ENCODE measurements at places on chromosomes 13 and 19.

DNA sequence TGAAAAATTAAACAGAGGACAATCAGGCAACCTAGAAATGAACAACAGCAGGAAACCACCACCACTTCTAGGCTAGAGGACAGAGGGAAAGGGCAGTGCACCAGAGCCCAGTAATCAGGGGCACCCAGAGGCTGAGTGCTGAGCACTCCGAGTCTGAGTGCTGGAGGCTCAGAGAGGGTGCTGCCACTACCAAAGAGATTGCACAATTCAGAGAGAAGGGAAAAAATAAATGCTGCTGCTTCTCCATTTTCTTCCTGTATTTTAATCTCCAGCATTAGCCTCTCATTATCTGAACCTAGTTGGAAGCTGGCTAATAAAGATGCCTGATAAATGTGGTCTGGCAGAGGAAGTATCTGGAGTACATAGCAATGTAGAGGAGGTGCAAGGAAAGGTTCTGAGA is 11.8 kb upstream of the ZNF175 start:
- no peaks in the 10 kb centered on the region for H3K4me1 ChIP-seq
- H3K27me3 ChIP-seq: no peaks in the 10 kb centered on the region
- DNase-seq: no peak
- no peaks in the 10 kb centered on the region for H3K36me3 ChIP-seq
- H3K4me3 ChIP-seq: no peak overlapping the region

- H3K27ac ChIP-seq: no peak overlapping the region
- H3K36me3 ChIP-seq: no peaks in the 10 kb centered on the region
These were observed 59.4 kb downstream of the TSC22D1 start for GRCh38 chr13:44516771-44517170.

GRCh38 chr19:18842166-18842565 is 10.4 kb downstream of the UPF1 start:
- H3K27ac ChIP-seq: no peak overlapping the region
- no peaks in the 10 kb centered on the region for H3K27me3 ChIP-seq
- no peak for DNase-seq
- H3K36me3 ChIP-seq: peaks cover 16% of the 10 kb centered on the region
- H3K4me1 ChIP-seq: peaks cover 70% of the 10 kb centered on the region

DNA sequence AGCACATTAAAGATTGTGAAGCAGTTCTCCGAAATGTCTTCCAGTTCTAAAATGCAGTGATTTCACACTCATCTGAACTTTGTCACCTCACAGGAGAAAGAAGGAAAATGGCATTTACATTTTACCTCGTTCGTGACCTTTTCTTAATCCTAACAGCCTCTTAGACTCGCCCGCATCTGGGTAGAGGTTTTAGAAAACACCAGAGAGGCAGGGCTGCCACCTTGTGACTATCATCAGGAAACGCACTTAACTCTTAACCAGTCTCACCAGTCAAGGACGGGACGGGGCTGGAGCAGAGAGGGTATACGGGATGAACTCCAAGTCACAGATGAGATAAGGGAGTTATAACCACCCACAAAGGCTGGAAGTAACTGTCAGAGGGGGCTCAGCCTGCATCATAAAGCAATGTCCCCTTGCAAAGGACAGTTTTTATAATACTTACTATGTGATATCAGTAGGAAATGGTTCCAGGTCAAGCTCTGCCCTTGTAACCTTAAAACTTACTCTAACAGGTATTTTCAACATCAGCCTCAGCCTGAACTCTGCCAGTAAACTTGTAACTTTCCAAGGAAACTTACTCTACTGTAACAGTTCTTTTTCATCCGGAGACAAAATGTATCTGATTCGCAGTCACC is 8.6 kb upstream of the CEACAM6 start:
- no peaks in the 10 kb centered on the region for H3K4me1 ChIP-seq
- peak; percentile 29 for DNase-seq
- no peak overlapping the region for H3K27ac ChIP-seq
- no peak overlapping the region for H3K4me3 ChIP-seq

DNA sequence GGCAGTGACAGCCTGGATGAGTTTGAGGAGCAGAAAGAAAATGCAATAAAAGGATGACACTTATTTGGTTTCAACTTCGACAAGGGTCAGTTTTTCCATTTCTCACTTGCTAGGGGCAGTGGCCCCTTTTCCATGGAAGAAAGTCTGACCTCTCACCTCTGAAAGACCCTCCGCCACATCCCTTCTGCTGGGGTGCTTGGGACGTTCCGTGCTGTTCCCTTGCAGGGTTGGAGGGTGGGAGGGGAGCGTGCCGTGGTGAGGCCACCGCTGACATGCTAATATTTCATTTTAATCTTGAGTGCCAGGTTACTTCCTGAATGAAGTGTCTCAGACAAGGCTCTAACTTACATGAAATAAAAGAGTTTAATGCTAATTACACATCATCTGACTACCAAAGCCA is 5.2 kb upstream of the ZNF536 start:
- peaks cover 6% of the 10 kb centered on the region for H3K4me1 ChIP-seq
- no peak overlapping the region for H3K4me3 ChIP-seq
- no peaks in the 10 kb centered on the region for H3K36me3 ChIP-seq
- H3K27ac ChIP-seq: no peak overlapping the region
- DNase-seq: no peak

DNA sequence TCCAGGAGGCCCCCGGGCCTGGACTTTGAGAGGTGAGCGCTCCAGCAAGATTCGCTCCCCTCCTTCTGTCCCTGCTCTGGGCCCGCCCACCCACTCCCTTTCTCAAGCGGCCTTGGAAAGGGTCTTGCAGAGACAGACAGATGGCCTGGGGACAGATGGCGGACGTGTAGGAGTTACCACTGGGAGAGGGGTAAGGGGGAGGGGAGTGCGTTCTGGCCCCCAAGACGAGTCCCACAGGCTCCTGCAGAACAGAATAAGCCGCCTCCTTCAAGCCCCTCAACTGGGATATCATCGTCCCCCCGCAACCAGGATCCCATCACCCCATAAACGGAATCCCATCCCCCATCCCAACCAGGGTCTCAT is 3.6 kb upstream of the TNFAIP8L1 start:
- no peaks in the 10 kb centered on the region for H3K36me3 ChIP-seq
- DNase-seq: no peak
- H3K4me1 ChIP-seq: peaks cover 46% of the 10 kb centered on the region
- H3K27ac ChIP-seq: no peak overlapping the region

DNA sequence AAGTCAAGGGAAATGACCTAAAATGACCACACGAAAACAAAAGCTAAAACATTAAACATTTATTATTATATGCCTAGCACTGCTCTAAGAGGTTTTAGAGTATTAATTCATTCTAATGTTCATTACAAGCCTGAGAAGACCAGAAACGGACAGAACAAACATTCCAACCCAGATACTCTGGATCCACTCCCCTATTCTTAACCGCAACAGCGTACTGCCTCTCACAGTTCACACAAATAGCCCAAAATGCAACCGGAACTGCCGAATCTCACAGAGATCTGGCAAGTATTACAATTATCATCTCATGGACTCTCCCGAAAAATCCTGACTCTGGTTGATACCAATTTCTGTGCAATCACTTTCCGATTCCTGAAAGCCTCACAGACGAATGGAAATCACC is 1.4 kb downstream of the ZNF780B start:
- peaks cover 2% of the 10 kb centered on the region for H3K36me3 ChIP-seq
- DNase-seq: no peak
- H3K4me1 ChIP-seq: peaks cover 43% of the 10 kb centered on the region
- H3K27me3 ChIP-seq: no peaks in the 10 kb centered on the region
- H3K27ac ChIP-seq: no peak overlapping the region

- no peaks in the 10 kb centered on the region for H3K27me3 ChIP-seq
- no peaks in the 10 kb centered on the region for H3K4me1 ChIP-seq
These were observed 648.8 kb upstream of the SPRY2 start for GRCh38 chr13:80989747-80990146.

DNA sequence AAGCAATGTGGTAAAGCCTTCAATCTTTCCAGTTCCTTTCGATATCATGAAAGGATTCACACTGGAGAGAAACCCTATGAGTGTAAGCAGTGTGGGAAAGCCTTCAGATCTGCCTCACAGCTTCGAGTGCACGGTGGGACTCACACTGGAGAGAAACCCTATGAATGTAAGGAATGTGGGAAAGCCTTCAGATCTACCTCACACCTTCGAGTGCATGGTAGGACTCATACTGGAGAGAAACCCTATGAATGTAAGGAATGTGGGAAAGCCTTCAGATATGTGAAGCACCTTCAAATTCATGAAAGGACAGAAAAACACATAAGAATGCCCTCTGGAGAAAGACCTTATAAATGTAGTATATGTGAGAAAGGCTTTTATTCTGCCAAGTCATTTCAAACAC is 15.6 kb upstream of the ZNF763 start:
- no peak overlapping the region for H3K4me3 ChIP-seq
- H3K36me3 ChIP-seq: peaks cover 17% of the 10 kb centered on the region
- H3K4me1 ChIP-seq: no peaks in the 10 kb centered on the region
- H3K27ac ChIP-seq: no peak overlapping the region
- no peak for DNase-seq

DNA sequence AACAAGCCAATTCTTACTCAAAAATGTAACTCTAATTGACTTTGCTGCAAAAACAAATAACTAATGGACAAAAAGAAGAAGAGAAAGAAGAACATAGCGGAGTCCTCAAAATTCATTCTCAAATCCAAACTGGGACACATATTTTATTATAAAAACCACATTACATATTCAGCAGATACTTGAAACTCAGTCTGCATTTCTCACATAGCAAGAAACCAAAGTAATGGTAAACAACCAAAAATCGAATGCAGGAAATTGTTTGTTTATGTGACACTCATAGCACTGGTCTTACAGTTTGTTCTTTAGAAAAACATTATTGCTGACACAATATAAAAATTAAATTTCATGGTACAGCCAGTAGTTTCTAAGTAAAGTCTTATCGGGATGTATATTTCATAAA is 789.8 kb downstream of the SLITRK6 start:
- no peaks in the 10 kb centered on the region for H3K27me3 ChIP-seq
- H3K27ac ChIP-seq: no peak overlapping the region
- no peaks in the 10 kb centered on the region for H3K36me3 ChIP-seq
- H3K4me1 ChIP-seq: no peaks in the 10 kb centered on the region
- DNase-seq: no peak
- H3K4me3 ChIP-seq: no peak overlapping the region

DNA sequence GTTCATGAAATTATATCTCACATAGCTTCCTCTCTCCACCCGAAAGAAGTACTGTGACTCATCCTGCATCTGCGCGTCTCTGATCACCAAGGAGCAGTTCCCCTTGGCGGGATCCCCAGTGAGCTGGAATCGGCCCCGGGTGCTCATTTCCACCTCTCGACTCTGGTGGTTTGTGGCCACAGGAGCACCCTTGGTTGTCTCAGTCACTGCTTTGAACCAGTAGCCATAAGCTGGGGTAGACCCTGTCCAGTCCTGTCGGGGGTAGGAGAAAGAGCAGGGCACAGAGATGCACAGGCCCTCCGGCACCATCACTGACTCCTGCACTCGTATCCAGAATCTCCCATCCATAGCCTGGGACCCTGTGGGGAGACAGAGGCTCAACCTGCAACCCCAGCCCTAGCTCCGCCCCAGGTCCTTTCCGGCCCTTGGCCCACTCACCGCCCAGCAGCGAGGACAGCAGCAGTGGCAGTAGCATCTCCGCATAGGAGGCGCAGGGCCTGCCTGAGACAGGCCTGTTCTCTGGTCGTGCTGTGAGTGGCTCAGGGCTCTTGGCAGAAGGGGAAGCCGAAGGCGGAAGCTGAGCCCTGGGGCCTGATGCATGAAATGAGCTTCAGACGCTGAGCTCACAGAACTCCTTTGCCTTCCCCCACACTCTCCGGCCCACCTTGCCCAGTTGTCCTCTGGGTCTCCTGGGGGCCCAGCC is at the start of gene SIGLEC10:
Gene SIGLEC10, minus strand, starts transcription at position 536 of the 703 bp plus-strand sequence. Its CDS starts 61 bp downstream, at position 475.
- no peaks in the 10 kb centered on the region for H3K36me3 ChIP-seq
- no peak for DNase-seq
- no peak within 1 kb of the TSS for H3K27ac ChIP-seq
- H3K27me3 ChIP-seq: no peaks in the 10 kb centered on the region

- no peak overlapping the region for H3K4me3 ChIP-seq
- peak overlapping the region; percentile 55 for H3K27ac ChIP-seq
- no peaks in the 10 kb centered on the region for H3K27me3 ChIP-seq
These were observed 9.1 kb downstream of the ARID3A start for GRCh38 chr19:934865-935479.

DNA sequence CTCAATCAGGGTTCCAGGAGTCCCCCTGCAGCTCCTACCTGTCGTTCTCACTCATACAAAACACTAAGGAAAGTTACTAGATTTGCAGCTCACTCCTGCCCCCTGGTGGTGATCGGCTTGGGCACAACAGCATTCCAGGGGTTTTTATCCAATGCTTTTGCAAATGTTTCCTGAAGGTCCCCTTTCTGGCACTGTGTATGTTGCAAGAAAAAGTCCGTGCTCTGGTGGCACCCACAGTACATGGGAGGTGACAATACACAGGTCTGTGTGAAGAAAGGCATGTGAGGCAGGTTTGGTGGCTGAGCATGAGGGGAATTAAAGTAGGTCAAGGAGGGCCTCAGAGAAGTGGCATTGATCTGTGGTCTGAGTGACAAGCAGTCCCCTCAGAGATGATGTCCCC is 8.6 kb upstream of the TYK2 start:
- H3K36me3 ChIP-seq: peaks cover 13% of the 10 kb centered on the region
- H3K4me1 ChIP-seq: peaks cover 20% of the 10 kb centered on the region
- no peak overlapping the region for H3K4me3 ChIP-seq
- peak; percentile 80 for DNase-seq
- H3K27ac ChIP-seq: no peak overlapping the region

- H3K4me3 ChIP-seq: no peak overlapping the region
- H3K27me3 ChIP-seq: no peaks in the 10 kb centered on the region
- H3K36me3 ChIP-seq: no peaks in the 10 kb centered on the region
These were observed 19.5 kb upstream of the SPRY2 start for GRCh38 chr13:80360453-80360800.

DNA sequence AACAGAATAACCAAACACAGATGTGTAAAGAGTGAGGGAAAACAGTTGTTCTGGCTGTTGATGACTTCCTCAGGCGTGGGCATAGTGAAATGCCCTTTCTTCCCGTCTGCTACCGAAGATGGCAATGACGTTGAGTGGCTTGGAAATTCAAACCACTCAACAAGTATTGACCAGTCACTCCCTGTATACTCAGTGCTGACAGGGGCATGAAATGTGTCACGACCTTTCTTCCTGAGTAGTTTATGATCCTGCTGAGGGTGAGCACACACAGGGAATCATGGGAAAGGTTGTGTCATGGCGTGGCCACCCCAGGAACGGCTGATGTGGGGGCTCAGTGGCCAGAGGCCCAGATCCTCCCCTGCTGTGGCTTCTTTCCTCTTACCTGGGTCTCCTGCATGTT is 87.8 kb upstream of the C1QTNF9B start:
- H3K4me3 ChIP-seq: no peak overlapping the region
- H3K27me3 ChIP-seq: no peaks in the 10 kb centered on the region
- no peak for DNase-seq
- H3K4me1 ChIP-seq: peaks cover 4% of the 10 kb centered on the region
